ENCODE measurements at places on chromosomes 3 and 15. TPM values are rescaled to one million over a fixed set of nuclear protein-coding genes. Genes with fewer than 3 reads are reported as not detected.

GXYLT2 gene
- total RNA-seq: 0.64 TPM

LRIG1 gene
- 3.8 TPM for total RNA-seq

TNNC1 gene
- total RNA-seq: not detected

CFAP100 gene
- total RNA-seq: not detected

SI gene
- not detected for total RNA-seq

MRPL47 gene
- total RNA-seq: 38.8 TPM

SLC28A2 gene
- not detected for total RNA-seq

RBM15B gene
- total RNA-seq: 28.4 TPM
